ENCODE measurements at places on chromosomes 5 and 9.

GRCh38 chr9:104961701-104962359 lies 33.9 kb upstream of the ABCA1 start:
- DNase-seq: no peak

- DNase-seq: no peak
Measured at GRCh38 chr5:77311214-77311571, 100.7 kb downstream of the PDE8B start.

DNA sequence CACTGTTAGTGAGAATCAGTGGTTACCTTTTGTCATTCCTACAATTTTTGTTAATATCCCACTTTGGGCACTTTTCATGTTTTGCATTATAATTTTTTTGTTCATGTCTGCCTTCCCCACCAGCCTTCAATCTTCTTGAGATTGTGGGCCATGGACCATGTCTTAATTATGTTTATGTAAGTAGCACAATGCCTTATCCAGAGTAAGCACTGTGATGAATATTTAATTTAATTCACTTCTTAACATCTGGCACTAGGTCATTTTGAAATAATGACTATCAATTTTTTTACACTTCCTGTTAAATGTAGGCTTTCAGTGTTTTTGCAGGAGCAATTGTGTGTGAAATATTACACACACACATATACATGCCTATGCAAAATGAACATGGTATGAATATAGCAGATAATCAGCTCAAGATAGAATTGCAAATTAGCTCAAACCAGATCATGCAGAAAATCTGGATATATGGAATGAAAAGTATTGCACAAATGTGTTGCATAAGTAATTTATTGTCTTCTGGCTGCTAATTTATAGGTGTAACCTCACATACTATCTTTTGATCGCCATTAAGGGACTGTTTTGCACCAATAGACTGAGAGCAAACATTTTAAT lies 5.3 kb upstream of the SHOC1 start:
- DNase-seq: no peak

GRCh38 chr5:81751009-81751835 lies at the start of gene SSBP2:
TSS of gene SSBP2 (minus strand) at chr5:81751097. CDS start at chr5:81751042, 55 bp downstream.
- peak; percentile 98 for DNase-seq

DNA sequence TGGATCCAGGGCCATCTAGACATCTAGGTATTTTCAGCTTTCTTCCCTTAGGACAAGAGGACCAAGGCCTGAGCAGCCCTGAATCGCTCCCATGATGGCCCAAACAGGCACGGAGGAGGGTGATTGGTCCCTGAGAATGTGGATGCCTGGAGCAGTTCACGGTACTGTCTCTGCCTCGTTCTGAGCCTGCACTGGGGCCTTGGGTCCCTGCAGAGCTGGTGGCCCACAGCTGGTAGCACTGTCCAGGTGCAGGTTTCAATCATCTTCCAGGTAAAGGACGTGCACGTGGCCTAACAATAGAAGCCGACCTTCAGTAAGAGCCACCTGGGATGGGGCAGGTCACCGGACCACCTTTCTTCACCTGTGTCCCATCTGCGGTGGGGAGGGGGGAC lies 19.4 kb upstream of the FCN1 start:
- no peak for DNase-seq

- no peak for DNase-seq
Measured at GRCh38 chr5:170631466-170632195, 127.8 kb downstream of the KCNIP1 start.

DNA sequence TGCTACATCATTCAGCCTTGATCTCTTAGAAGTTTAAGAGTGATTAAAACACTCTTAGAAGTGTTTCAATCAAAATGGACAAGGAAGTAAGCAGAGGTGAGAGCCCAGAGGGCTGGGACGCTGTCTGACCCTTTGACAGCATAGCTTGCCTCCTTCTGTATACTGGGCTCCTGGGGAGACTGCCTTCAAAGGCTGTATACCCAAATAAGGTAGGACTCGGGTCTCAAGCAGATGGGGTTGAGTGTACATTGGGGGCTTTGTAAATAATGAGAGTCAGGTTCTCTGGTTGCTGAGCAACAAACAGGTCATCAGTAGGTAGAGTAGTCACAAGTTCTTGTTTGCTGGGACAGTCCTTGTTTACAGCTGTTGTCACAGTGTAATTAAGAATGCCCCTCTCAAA lies 97.1 kb downstream of the PJA2 start:
- no peak for DNase-seq

- no peak for DNase-seq
Measured at GRCh38 chr5:170478306-170478705, 25.5 kb upstream of the KCNIP1 start.

DNA sequence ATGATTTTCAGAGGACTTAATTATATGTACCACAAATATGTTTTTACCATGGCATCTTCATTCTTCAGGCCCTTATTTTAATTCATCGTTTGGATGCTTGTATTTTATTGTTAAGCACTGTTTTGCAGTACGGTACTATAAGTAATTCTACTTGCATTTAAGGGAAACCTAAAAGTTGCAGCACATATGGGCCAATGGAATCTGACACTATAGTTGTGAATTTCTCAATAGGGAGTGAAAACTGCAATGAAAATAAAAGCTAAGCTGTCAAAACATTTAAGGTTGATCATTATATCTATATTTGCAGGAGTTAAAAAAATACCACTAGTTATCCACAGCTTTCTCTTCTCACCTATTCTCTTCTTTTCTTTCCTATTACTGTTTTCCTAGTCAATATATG lies 1071.8 kb downstream of the MAT2B start:
- no peak for DNase-seq

- DNase-seq: no peak
Measured at GRCh38 chr9:20981486-20981885, 50.0 kb downstream of the HACD4 start.

GRCh38 chr9:13675638-13676000 lies 396.1 kb upstream of the MPDZ start:
- DNase-seq: no peak

DNA sequence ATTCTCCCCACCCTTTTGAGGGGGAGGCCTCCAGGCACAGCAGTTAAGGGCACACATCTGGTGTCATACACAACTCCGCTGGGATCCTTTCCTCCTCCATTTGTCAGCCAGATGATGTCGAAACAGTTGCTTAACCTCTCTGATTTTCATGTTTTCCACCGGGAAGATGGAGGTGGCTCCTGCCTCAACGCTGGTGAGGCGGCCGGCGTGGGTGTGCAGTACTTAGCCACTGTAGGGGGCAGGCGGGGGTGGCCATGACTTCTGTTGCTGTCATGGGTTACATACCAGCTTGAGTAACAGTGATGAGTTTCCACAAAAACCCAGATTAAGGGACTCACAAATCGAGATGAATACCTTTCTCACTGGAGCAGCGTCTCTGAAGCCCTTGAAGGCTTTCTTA lies 63.1 kb upstream of the EPB41L4B start:
- no peak for DNase-seq

DNA sequence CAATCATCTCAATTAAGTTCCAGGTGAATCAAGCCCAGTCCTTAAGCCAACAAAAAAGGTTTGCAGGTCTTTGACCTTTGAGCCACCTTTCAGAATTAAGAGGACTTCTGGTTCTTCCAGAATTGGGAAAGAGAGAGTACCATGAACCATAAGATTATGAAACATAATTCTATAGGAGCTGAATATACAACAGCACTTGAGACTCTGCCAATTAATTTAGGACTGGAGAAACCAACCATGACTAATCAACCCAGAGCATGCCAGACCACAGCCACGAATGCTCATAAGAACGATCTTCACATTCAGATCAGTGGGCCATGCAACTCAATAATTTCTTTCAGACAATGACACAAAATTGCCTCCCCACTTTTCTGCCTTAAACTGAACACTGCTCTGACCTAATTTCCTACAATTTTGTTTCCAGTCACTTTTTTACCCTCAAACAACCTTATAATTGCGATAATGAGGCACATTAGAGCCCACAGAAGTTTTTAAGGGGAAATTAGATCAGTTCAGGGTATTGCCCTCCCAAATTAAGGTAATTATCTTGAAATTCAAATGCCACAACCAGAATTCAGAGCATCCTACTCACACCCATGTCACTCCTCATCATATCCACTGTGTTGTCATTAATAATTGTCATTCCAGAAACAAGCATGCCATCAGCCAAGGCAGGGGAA lies 213.4 kb downstream of the ATPSCKMT start:
- DNase-seq: no peak

GRCh38 chr5:143987751-143988560 lies 176.0 kb downstream of the HMHB1 start:
- DNase-seq: no peak

- DNase-seq: no peak
Measured at GRCh38 chr5:10424124-10424731, 17.5 kb upstream of the ROPN1L start.

DNA sequence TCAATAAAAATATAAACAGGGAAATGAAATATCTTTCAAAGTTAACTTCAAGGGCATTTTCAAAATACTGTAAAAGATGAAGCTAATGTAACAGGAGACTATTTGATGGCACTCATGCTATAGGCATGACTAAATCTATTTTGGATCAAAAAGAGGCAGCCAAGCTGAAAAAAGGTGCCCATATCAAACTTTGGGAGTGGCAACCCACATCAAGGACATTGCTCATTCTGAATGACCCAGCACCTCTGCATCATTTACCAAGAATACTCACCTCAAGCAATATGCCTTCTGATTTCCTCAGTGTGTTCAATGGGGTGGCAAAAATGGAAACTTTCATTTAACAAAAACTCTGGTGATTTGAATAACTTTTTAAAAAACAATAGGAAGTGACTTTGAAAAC lies 853.3 kb downstream of the TLE1 start:
- DNase-seq: no peak

DNA sequence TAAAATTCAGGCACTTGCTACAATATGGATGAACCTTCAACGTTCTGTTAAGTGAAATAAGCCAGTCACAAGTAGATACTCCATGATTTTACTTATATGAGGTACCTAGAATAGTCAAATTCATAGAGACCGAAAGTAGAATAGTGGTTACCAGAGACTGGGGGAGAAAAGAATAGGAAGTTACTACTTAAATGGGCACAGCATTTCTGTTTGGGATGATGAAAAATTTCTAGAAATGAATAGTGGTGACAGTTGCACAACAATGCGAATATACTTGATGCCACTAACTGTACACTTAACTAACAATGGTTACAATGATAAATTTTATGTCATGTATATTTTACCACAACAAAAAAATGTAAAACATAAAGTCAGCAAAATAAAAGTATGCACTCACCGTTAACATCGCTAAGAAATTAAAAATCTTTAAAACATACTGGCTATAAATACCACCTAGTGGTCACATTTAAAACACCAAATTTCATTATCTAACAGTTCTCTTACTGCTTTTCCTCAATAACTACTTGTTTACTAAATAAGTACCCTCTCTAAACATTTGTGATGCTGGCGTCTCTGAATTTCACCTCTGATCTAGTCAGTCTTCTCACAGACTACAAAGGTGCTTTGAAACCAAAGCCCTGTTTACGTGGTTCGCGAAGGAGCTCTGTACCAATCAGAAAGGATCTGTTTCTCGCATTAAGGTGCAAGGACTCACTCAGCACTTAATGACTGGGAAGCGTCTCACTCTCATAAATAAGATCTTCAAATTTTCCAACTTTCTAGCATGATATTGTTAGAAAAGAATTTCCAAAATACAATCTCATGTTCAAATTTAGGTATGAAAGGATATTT lies 22.7 kb downstream of the KIF3A start:
- DNase-seq: no peak

DNA sequence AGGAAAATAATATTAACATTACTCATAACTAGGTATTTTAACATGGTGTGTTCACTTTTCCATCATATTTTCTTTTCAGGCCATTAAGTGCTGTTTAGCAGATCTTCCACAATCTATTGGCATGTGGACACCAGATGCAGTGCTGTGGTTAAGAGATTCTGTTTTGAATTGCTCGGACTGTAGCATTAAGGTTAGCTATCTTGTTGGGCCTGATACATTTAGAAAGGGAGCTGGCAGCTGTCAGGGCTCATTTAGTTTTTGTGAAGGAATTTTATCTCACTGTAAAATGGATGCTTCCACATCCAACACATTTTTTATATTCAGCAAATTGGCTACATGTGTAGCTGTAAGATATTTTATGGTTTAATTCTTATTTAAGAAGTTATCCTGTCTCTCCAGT lies 20.7 kb upstream of the TMOD1 start:
- no peak for DNase-seq

- no peak for DNase-seq
Measured at GRCh38 chr9:123614306-123615263, 258.6 kb downstream of the CRB2 start.

DNA sequence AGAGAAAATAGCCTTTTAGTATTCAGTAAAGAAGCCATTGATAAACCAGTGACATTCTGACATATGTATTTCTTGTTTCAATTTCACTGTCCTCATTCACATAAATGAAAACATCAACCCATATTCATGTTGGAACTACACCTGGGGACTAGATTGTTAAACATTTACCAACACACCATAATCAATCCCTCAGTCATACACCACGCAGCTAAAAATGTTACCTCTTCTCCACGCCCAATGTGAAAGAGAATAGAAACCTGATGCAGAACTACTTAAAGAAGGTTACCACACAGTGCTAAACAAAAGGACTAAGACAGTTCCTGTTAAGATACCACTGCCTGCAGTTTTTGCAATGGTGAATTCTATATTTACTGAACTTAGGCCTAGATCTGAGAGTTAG lies 518.9 kb downstream of the PRELID2 start:
- no peak for DNase-seq

DNA sequence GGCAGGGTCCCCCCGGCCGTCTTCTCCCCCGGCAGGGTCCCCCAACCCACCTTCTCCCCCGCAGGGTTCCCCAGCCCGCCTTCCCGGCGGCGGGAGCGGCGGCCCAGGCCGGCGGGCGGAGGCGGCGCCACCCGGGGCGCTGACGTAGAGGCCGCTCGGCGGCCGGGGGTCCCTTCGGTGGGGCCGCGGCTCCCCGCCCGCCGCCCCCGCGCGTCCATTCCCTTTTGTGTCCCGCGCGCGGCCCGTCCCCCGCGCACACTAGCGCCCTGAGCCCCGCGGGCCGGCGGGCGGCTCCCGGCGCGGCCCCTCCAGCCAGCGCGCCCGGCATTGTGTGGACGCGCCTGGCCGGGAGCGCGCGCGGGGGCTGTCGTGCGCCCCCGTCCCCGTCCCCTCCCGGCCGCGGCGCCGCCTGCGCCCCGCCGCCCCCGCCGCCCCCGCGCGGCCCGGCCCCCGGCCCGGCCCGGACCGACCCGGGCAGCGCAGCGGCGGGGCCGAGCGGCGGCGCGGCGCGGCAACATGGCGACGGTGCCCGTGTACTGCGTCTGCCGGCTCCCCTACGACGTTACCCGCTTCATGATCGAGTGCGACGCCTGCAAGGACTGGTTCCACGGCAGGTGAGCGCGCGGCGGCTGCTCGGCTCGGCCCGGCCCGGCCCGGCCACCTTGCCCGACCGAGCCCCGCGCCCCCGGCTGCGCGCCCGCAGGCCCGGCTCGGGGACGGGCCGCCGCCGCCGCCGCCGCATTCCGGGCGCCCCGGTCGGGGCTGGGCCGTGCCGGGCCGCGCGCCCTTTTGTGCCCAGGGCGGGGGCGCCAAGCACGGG lies at the start of gene PHF2:
Gene PHF2, plus strand, starts transcription at position 327 of the 820 bp plus-strand sequence. Its CDS starts 190 bp downstream, at position 517.
- no peak for DNase-seq
